ENCODE measurements at places on chromosomes 13 and 19. TPM values are rescaled to one million over a fixed set of nuclear protein-coding genes. Genes with fewer than 3 reads are reported as not detected.

DNA sequence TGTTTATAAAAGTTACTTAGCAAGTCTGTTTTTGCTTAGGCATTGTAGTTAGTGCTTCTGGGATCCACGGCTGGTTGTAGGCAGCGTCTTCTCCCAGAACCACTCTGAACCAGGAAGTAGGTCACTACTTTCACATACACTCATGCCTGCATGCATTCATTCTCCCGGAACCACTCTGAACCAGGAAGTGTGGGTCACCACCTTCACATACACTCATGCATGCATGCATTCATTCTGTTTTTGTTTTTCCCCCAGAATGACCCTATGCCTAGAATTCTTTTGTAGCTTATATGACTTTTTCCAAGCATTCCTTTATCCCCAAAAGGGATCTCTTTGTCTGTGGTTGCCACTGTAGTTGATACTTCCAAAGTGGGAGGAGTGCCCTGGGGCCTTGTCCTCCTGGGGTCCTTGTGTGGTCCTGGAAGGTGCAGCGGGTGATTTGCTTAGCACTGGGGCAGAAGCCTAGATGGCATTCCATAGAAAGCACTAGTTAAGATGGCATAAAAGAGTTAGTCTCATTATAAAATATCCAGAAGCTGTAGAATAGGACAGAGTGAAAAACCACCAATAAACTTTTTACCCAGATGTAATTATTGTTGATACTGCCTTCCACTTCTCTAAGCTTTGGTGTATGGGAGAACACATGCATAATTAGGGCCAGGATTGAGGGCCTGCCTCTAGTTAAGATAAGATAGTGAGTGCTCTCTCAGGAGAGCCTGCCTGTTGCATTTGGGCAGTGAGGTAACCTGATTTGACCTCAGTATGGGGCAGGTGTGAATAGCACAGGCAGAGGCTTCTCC is 68.6 kb upstream of the TEX29 start:
- DNase-seq: peak; percentile 8

The ICAM5 gene
- total RNA-seq: 2.2 TPM

The SIGLEC12 gene
- total RNA-seq: not detected

The MIA gene
- total RNA-seq: not detected
